ENCODE measurements at places on chromosomes 2 and 18. TPM values are rescaled to one million over a fixed set of nuclear protein-coding genes. Genes with fewer than 3 reads are reported as not detected.

GPR75 gene
- total RNA-seq: 2.9 TPM

ANKRD30BL gene
- not detected for total RNA-seq

DPYSL5 gene
- not detected for total RNA-seq

IL18RAP gene
- total RNA-seq: not detected
